Muscle of leg (tissue), 16 donors: ENCODE measurements at places on chromosomes 7 and 10. TPM values are rescaled to one million over a fixed set of nuclear protein-coding genes. Genes with fewer than 3 reads are reported as not detected.

Gene NEUROD6
- total RNA-seq, result 0.04 TPM

Gene ECHDC3
- 8.3 TPM for total RNA-seq

Gene UCMA
- 2.6 TPM for total RNA-seq

Gene MYOZ1
- 552 TPM for total RNA-seq

Gene MALSU1
- total RNA-seq, result 94.2 TPM

DNA sequence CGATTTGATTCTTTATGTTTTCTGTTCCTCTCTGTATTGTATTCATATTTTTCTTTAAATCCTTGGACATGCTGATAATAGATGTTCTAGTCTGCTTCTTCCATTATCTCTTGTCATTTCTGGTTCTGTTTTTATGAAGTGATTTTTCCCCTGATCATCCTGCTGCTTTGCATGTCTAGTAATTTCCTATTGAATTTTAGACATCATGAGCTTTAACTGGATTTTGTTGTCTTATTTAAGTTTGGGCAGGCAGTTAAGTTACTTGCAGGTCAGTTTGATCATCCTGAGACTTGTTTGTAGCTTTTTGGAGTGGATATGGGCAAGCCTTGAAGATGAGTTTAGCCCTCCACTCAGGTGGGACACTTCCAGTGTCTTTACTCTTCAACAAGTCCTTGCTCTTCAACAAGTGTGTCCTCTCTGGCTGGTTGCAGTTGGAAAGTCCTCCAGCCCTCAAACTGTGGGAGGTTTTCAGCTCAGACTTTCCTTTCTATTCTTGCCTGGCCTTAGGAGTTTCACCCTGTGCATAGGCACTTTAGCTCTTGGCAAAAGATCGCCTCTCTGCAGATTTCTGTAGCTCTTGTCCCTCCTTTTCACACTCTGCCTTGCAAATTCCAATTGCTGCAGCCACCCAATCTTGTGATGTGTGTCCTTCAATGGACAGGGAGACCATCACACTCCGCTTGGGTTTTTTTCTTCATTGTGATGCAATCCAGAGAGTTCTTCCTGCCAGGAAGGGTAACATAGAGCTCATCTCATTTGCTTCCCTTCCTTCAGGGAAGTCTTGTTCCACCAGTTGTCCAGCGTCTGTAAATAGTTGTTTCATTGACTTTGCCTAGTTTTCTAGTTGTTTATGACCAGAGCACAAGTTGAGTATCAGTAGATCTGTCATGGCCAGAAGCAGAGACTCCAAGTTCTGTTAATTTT, 197.2 kb upstream of the SH2B2 start:
- H3K4me1 ChIP-seq, result no peaks in the 10 kb centered on the region
- H3K27ac ChIP-seq, result no peak overlapping the region
- DNase-seq, result no peak
- H3K36me3 ChIP-seq, result no peaks in the 10 kb centered on the region

DNA sequence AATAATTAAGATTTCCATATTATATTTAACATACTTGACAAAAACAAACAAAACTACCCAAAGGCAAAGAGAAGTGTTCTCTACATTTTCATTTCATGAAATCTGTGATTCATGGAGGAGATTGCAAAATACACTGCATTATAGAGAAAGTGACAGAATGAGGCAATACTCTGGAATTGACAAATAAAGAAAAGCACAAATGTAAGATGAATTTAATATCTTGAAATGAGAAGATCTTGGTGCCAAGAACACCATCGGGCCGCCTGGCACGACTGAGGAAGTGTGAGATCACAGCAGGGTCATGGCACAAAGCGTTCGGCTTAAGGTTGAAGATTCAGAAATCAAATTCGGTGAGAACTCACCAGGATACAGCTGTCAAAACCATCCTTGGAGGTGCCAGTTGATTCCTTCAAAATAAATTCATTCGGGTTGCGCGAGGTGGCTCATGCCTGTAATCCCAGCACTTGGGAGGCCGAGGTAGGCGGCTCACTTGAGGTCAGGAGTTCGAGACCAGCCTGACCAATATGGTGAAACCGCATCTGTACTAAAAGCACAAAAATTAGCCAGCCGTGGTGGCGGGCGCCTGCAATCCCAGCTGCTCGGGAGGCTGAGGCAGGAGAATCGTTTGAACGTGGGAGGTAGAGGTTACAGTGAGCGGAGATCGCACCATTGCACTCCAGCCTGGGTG, 174.0 kb upstream of the PFKP start:
- no peak for DNase-seq
- H3K27ac ChIP-seq, result no peak overlapping the region
- no peaks in the 10 kb centered on the region for H3K27me3 ChIP-seq
- H3K4me3 ChIP-seq, result no peak overlapping the region
- no peaks in the 10 kb centered on the region for H3K36me3 ChIP-seq
- H3K4me1 ChIP-seq, result no peaks in the 10 kb centered on the region

DNA sequence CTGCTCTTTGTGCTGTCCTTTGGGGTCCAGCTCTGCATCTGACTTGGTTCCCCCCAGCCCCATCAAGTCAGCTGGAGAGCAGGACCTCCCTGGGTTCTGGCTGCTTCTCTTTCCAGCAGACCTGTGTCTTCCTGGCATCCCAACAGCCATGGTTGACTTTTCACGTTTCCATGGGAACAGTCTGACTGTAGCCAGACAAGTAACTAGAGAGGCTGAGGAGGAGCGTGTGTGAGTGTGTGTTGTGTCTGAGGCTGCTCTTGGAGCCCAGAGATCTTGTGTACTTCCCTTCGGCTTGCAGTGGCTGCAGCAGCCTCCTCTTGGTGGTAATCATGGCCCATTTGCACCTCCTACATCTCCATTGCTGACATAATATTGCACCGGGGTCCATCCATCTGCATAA, 332.0 kb downstream of the RPS24 start:
- peaks cover 23% of the 10 kb centered on the region for H3K27me3 ChIP-seq
- no peaks in the 10 kb centered on the region for H3K36me3 ChIP-seq
- no peak overlapping the region for H3K27ac ChIP-seq
- peaks cover 17% of the 10 kb centered on the region for H3K4me1 ChIP-seq

DNA sequence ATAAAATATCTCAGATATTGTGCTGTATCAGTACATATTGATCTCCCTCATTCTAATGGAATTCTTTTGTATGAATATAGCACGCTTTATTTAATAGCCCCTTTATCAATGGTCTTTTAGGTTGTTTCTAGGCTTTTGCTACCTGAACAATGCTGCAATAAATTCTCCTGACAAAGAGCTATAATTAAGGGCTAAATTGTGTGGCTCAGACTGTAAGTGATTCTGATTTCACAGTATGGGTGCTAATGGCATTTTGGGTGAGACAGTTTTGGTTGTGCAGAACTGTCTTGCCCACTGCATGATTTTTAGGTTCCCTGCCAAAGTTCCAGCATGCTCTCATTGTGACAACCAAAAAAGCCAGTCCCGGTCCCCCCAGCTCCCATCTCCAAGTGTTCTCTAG, 363.2 kb downstream of the REEP3 start:
- H3K36me3 ChIP-seq, result no peaks in the 10 kb centered on the region
- no peaks in the 10 kb centered on the region for H3K27me3 ChIP-seq
- H3K27ac ChIP-seq, result no peak overlapping the region
- no peak for DNase-seq

DNA sequence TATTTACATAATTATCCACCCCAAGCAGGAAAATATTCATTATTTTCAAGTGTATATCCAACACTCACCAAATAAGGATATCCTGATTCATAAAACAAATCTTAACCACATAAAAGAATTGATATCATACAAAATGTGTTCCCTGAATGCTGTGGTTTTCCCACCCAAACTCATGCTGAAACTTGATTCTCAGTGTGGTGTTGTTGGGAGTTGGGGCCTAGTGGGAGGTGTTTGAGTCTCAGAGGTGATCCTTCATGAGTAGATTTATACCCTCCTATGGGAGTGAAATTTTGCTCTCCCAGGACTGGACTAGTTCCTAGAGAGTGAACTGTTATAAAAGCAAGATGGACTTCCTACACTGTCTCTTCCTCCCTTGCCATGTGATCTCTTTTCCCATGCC, 1028.3 kb downstream of the SORCS1 start:
- DNase-seq, result no peak
- H3K36me3 ChIP-seq, result no peaks in the 10 kb centered on the region

- H3K36me3 ChIP-seq, result no peaks in the 10 kb centered on the region
- peaks cover 12% of the 10 kb centered on the region for H3K27me3 ChIP-seq
- no peak overlapping the region for H3K4me3 ChIP-seq
- no peak overlapping the region for H3K27ac ChIP-seq
Observed at GRCh38 chr10:104273286-104273685, 4.3 kb downstream of the GSTO2 start.

- H3K4me3 ChIP-seq, result no peak overlapping the region
- H3K27ac ChIP-seq, result no peak overlapping the region
- peaks cover 10% of the 10 kb centered on the region for H3K4me1 ChIP-seq
- H3K36me3 ChIP-seq, result no peaks in the 10 kb centered on the region
Observed at GRCh38 chr7:131948434-131949053, 392.1 kb upstream of the PODXL start.

DNA sequence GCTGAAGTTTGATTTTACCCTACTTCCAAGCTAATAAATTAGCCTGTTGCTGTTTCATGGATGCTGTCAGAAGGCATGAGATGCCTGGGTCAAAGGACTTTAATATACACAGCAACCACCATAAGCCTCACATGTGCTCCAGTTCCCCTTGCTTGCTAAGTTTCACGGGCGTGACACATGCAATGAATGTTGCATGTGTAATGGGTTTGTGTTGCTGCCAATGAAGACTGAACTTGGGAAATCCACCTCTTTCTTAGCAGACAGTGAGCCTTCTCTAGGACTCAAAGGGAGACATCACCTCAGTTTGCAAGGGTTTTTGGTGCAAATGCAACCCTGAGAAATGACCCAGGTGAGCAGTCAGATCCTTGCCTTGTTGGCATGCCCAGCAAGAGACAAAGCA, 505.5 kb upstream of the PODXL start:
- no peak overlapping the region for H3K27ac ChIP-seq
- H3K4me3 ChIP-seq, result no peak overlapping the region
- no peak for DNase-seq
- no peaks in the 10 kb centered on the region for H3K36me3 ChIP-seq
- H3K4me1 ChIP-seq, result peaks cover 24% of the 10 kb centered on the region

- H3K4me1 ChIP-seq, result no peaks in the 10 kb centered on the region
- H3K27ac ChIP-seq, result no peak overlapping the region
- no peak for DNase-seq
- no peaks in the 10 kb centered on the region for H3K36me3 ChIP-seq
Observed at GRCh38 chr10:85538601-85539000, 828.0 kb downstream of the GRID1 start.

DNA sequence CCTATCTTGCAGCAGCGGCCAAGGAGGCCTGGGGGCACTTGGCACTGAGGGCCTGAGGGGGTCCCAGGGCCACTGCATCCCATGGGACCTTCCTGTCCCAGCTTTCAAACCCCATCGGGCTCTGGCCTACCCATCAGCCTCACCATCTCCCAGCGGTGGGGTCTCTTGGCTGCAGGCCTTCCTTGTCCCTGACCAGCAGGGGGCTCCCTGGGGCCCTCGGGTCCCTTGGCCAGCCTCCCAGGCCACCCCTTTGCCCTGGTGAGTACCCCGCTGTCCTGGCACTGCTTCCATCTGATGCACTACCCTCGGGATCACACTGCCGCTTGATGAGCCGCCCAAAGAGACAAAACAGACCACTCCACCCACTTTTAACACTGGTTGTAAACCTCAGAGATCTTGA, 43.5 kb downstream of the YKT6 start:
- no peaks in the 10 kb centered on the region for H3K36me3 ChIP-seq
- no peak overlapping the region for H3K27ac ChIP-seq
- H3K27me3 ChIP-seq, result no peaks in the 10 kb centered on the region
- DNase-seq, result no peak
- H3K4me1 ChIP-seq, result peaks cover 10% of the 10 kb centered on the region
- no peak overlapping the region for H3K4me3 ChIP-seq

- no peak for DNase-seq
- H3K36me3 ChIP-seq, result no peaks in the 10 kb centered on the region
- H3K4me3 ChIP-seq, result no peak overlapping the region
Observed at GRCh38 chr7:111076205-111076604, 14.7 kb upstream of the LRRN3 start.

DNA sequence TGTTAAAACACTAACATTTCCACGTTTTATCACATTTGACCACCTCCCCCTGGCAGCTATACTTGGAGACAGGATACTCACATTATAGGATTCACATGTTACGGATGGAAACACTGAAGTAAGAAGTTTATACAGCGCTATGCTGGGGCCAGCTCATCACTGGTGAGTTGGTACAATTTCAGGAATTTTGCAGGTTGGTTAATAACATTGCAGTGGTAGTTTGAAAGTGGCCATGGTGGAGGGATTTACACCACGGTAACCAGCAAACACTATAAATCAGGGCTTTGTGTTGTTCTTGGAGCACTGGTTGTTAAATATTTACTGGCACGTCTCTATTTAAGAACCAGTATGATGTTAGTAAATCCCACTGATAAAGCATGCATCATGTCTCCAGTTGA, 174.0 kb downstream of the GFRA1 start:
- no peaks in the 10 kb centered on the region for H3K27me3 ChIP-seq
- H3K4me1 ChIP-seq, result peaks cover 38% of the 10 kb centered on the region
- peak; percentile 67 for DNase-seq
- no peaks in the 10 kb centered on the region for H3K36me3 ChIP-seq
- H3K4me3 ChIP-seq, result no peak overlapping the region

DNA sequence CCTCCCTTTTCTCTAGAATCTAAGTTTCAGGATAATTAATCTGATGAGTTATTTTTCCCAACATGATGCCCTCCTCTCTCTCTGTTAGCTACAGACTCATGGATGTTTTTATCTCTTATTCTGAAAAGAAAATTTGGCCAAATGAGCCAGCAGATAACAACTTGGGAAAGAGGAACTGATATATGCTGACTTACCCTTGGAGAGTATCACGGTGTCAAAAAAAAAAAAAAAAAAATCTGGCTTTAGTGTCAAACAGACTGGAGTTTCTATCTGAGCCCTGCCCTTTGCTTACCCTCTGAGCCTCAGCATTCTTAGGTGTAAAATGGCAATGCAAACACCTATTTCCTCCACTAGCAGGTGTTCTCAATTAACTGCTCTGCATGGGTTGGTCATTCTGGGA, 190.4 kb downstream of the AHR start:
- no peak overlapping the region for H3K4me3 ChIP-seq
- no peaks in the 10 kb centered on the region for H3K4me1 ChIP-seq
- H3K27me3 ChIP-seq, result no peaks in the 10 kb centered on the region
- no peak overlapping the region for H3K27ac ChIP-seq

GRCh38 chr10:31118556-31118955, 86.9 kb upstream of the ZNF438 start:
- DNase-seq, result no peak
- no peak overlapping the region for H3K27ac ChIP-seq
- H3K4me1 ChIP-seq, result peaks cover 4% of the 10 kb centered on the region
- H3K27me3 ChIP-seq, result no peaks in the 10 kb centered on the region
- no peak overlapping the region for H3K4me3 ChIP-seq
